ENCODE measurements at places on chromosomes 16 and 17.

- DNase-seq, result no peak
Measured at GRCh38 chr17:77327181-77327565, 186.4 kb downstream of the SEC14L1 start.

GRCh38 chr17:43327834-43328420 is 70.9 kb upstream of the ARL4D start:
- DNase-seq, result no peak

DNA sequence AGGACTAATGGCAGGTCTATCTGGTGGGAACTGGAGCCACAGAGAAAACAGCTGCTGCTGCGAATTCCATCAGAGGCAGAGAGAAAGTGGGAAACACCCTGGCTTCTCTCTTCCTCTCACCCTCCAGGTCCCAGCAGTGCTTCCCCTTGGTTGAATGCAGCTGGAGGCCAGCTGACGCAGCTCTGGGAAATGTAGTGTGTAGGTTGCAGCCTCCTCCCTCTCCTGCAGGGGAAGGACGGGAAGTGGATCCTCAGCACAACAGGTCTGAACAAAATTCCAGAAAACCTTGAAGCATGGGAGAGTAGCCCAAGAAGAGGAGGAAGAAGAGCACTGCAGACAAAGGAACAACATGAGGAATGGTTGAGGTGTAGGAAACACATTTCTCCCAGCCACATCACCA is 67.8 kb upstream of the MMP2 start:
- no peak for DNase-seq

DNA sequence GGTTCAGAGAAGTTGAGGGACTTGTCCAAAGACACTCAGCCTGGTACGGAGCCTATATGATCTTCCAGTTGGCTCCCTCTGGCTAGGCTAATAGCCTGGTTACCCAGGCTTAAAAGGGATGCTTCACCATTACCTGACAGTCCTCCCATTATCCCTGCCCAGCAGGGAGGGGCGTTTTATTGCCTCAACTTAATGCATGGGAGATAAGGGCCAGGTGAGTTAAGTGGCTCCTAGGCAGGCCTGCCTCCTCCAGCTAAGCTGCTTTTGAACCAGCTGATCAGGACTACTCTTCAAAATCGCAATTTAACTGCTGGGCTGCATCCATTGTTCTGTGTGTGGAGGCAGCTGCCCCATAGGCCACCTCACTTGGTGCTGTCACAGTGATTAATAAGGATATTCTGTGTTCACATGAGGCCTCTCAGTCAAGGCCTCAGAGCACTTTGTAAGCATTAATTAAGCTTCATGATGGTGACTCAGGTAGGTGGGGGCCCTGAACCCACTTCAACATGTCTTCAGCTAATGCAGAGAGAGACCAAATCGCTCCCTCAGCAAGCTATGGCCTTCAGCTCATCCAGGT is 27.9 kb downstream of the SMPD3 start:
- no peak for DNase-seq

GRCh38 chr16:48408688-48409087 is 23.5 kb upstream of the SIAH1 start:
- no peak for DNase-seq

- no peak for DNase-seq
Measured at GRCh38 chr17:15930426-15930825, 14.5 kb upstream of the ADORA2B start.

- no peak for DNase-seq
Measured at GRCh38 chr17:6269478-6269877, 165.4 kb downstream of the AIPL1 start.

GRCh38 chr17:67128700-67129099 is 84.3 kb downstream of the CACNG1 start:
- no peak for DNase-seq

DNA sequence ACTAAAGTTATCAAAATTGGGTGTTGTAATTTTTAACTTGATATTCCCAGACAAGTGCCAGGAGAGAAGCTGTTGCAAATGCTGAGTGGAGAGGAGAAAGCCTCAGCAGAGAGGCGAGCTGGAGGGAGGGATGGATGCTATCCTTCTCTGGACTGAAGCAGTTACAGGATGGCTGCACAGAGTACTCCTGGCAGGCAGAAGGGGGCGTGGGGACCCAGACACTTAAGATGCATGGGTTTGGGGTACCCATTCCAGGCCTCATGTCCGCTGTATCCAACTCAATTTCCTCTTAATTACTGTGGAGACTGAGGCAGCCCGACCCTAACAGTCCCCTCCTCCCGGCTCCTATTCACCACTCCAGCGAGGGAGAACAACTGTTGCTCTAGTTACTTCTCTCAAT is 25.4 kb upstream of the ALDH3A1 start:
- no peak for DNase-seq

DNA sequence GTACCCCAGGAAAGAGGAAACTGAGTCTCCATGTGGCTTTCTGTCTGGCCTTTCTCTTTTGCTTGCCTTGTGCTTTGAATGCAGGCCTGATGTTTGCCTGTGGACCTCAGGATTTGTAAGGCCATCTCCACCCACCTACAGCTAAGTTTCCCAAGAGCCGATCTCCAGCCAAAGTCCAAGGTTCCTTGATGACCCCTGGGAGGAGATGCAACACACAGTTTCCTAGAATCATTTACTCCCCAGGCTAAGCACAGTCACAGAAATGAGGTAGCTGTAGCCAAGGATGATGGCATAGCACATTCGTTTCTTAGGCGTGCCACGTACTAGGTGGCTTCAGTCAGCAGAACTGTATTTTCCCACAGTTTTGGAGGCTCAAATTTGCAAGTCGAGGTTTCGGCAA is 595.4 kb downstream of the MAF start:
- no peak for DNase-seq

DNA sequence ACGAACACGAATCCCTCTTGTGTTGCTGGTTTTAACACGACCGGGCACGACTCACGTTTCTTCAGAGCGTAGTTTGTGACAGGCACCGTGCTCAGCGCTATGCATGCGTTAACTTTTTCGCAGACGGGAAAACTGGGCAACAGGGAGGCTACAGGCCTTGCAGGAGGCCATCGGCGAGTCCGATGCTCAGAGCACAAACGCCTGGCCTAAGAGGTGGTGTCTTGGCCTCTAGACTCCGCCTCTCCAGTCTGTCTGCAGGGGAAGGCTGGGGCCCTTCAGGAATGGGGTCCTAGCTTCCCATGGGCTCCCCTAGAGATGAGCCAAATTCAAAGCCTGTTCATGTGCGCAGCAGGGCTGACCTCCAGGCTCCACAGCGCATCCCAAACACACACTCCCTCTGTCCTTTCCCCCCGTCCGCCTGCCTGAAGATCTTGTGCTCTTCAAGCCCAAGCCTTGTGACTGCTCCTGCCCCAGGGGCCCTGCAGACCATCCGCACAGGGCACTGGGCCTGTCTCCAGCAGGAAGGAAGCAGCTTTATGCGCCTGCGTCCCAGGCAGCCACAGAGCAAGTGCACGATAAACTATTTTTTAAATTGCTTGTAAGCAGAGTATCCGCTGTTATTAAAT is 3.1 kb downstream of the CLCN7 start:
- no peak for DNase-seq

DNA sequence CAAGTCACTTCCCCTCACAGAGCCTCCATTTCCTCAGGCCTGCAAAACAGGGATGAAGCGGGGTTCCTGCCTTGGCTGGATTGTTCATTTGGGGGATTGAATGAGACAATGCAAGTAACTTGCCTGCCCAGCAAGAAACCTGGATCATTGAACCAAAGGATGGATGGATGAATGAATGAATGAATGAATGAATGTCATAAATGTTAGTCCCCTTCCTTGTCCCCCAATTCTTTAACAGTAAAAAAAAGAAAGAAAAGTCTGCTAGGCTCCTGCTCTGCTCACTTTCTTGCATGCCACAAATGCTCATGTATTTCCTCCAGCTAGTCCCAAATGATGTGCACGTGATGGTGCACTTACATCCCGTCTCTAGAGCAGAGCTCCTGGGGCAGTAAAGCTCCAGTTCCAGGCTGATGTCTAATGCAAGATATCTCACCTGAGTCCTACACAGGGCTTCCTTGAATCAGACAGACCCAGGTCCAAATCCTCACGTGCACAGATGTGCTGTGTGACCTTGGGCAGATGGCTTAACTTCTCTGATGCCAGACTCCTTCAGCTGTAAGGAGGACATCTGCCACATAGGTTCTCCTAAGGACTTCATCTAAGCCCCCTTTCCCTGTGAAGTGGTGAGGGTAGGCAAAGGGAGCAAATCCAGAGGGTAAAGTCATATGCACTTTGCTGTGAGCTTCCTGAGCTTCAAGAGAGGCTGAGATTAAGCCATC is 45.5 kb downstream of the C16orf82 start:
- DNase-seq, result no peak

- DNase-seq, result no peak
Measured at GRCh38 chr16:79476580-79476979, 124.0 kb downstream of the MAF start.

- DNase-seq, result no peak
Measured at GRCh38 chr16:74024953-74025352, 271.7 kb upstream of the PSMD7 start.

DNA sequence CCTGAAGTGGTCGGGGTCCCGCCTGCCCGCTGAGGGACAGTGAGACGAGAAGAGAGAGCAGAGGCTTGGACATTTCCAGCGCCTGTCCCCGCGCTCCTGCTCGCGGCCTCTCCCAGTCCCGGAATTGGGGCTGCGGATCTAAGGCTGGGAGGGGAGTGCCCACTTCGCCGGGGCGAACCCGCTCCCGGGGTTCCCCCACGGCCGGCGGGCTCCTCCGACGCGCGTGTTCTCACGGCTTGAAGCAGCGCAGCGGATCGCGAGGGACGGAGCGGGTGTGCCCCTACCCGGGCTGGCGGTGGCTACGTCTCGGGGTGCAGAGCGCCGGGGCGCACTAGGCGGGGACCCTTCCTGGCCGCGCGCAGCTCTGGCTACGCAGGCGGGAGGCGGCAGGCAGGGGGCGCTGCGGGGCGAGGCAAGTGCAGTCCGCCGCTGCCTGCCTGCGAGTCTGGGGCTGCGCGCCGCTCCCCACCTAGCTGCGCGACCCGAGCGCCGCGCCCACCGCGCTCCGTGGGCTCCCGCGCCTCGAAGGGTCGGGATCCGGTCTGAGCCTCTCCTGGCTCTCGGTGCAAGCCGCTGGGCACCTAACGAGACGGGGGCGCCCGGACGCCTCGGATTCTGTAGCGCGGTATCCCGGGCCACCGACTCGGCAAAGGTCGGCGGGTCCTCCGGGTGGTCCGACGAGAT is 1.2 kb downstream of the NGFR start:
- no peak for DNase-seq

DNA sequence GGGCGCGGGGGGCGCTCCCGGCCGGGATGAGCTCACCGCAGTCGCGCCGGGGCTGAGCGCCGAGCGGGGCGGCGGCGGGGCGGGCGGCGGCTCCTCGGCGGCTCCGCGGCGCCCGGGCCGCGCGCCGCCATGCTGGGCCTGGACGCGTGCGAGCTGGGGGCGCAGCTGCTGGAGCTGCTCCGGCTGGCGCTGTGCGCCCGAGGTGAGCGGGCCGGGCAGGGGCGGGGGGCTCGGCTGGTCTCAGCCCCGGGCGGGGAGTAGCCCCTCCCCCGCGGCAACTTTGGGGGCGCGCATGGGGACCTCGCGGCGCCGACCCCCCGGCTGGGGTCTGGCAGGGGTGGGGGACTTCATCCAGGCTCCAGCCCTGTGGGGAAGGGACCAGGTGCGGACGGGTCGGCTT is at the start of gene ARHGDIG:
Gene ARHGDIG, plus strand, starts transcription at position 40 of the 400 bp plus-strand sequence. Its CDS starts 90 bp downstream, at position 130.
- no peak for DNase-seq

GRCh38 chr17:56803071-56803470 is 30.6 kb downstream of the C17orf67 start:
- DNase-seq, result no peak

GRCh38 chr17:56141046-56141839 is 12.0 kb upstream of the ANKFN1 start:
- DNase-seq, result no peak

Data from NCI-H2081 treated with DMSO at 0.1 percent for 48 hours (cell line).